ENCODE measurements at places on chromosomes 12 and 14.

DNA sequence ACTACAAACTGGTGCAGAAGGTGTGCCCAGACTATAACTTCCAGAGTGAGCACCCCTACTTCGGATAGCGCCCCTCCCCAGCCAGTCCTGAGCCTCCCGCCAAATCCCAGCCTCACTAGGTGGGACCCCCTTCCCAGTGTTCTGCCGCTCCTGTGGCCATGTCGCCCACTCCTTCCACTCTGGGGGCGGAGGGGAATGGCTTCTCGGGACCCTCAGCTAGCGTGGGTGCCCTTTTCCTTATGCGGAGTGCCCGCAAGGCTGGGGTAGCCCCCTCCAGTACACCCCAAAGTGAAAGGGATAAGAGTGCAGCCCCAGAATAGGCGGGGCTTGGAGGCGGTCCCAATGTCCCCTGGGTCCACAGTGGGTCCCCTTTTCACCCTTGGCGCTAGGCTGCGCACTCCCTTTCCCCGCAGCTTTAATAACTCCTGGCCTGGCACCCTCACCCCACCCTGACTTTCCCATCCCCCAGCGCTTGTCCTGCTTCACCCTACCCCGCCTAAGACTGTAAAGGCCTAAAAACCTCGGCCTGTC is 3.8 kb upstream of the SHMT2 start:
- DNase-seq, result no peak

DNA sequence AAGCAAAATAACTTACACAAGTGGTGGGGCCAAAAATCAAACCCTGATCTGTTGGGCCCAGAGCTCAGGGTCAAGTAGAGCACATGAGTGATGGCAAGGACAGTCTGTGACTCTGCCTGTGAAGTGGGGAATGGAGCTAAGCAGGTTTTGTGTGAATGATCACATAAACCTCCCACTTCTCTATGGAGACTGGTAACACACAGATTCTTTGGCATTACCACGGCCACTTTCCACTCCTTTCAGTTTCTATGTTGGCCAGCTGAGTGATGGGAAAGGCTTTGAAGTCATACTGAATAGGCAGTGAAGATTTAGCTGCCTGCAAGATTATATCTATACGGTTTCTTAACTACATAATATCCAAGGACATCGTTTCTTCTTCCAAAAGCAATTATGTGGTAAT is 97.9 kb downstream of the ARMH4 start:
- DNase-seq, result no peak

DNA sequence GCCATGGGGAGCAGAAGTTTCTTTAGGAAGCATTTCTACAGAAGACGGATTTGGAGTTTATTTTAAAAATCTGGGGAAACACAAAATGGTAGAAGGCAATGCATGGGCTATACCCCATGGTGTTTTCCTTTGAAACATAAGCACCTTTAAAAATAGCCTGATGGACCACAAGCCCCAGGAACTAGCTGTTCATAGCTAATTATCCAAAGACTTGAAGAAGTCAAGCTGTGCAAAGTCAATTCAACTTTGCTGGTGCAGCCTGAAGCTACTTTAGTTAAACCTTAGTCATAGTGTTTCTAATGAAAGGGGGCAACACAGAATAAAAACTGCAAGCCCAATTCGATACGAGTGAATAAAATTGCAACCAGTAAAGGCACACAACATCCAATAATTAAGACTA is 732.5 kb downstream of the GALC start:
- DNase-seq, result no peak

DNA sequence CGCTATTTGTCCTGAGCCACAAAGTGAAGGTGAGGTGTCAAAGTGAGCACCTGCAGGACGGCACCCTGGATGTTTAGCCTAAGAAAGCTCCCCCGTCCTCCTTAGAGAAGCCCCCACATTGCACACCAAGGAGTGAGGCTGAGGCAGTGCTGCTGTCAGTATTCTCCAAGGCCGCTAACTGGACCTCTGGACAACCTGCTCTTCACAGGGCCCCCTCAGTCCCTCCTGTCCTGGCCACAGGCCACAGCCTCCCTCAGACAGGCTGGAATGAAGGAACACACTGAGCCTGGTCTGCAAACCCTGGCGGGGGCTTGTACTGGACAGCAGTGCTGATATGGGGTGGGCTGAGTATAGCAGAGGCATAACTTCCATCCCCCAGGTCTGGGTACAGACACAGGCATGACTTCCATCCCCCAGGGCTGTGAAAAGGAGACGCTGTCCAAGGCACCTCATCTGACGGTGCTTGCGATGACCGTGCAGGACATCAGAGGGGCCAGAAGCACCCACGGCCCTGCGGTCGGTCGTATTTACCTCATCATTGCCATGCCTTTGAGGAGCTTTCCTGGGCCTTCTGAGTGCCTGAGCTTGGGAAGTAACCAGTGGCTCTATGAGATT is 82.4 kb upstream of the DIO3 start:
- DNase-seq, result no peak

GRCh38 chr14:54669721-54670561 is 103.0 kb downstream of the SAMD4A start:
- no peak for DNase-seq

DNA sequence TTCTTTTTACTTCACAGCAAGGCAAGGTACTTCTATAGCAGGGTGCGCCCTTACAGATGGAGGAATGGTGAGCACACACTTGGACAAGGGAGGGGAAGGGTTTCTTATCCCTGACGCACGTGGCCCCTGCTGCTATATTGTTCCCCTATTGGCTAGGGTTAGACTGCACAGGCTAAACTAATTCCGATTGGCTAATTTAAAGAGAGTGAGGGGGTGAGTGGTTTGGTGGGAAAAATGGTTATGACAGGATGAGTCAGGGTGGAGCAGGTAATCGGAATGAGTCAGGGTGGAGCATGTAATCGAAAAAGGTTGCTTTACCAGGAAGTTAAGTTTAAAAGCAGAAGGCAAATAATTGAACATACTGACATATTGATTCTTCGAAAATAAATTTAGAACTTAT is 23.7 kb upstream of the RAB21 start:
- no peak for DNase-seq

DNA sequence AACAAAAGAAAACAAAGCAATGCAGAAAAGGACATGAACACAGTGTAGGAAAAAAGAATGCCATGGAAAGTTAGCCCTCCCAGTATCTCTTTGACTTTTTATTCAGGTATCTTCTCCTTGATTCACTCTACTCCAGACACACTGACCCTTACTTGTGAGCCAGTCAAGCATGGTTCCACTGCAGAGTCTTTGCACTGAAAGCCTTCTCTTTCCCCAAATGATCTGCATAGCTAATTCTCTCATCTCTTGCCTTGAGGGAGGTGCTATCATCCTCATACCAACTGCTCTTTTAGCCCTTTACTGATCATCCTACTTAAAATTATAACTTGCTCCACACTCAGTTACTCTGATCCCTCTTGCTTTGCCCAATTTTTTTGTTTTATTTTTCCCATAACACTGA is 101.2 kb upstream of the SLC16A7 start:
- no peak for DNase-seq
